SK-MEL-5 (cell line): ENCODE measurements at places on chromosomes 11 and 22. TPM values are rescaled to one million over a fixed set of nuclear protein-coding genes. Genes with fewer than 3 reads are reported as not detected.

- no peak for DNase-seq
Measured at GRCh38 chr11:61115498-61116224, 13.4 kb downstream of the CD5 start.

DNA sequence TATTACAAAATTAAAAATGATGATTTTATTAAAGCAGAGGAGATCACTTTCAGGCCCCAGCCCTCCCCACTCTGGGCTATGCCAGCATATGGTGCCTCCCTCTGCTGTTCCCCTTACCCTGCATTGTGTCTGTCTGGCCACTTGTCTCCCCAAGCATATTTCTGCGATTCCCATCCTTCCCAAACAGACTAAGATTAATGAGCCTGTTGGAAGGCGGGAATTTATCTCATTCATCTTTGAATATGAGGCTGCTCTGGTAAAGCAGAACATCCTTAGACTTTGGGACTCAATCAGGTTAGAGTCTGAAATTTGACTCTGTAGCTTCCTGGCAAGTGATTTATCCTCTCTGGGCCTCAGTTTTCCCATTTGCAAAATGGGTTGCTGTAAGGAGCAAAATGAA lies 25.7 kb downstream of the AMPD3 start:
- DNase-seq = no peak

DNA sequence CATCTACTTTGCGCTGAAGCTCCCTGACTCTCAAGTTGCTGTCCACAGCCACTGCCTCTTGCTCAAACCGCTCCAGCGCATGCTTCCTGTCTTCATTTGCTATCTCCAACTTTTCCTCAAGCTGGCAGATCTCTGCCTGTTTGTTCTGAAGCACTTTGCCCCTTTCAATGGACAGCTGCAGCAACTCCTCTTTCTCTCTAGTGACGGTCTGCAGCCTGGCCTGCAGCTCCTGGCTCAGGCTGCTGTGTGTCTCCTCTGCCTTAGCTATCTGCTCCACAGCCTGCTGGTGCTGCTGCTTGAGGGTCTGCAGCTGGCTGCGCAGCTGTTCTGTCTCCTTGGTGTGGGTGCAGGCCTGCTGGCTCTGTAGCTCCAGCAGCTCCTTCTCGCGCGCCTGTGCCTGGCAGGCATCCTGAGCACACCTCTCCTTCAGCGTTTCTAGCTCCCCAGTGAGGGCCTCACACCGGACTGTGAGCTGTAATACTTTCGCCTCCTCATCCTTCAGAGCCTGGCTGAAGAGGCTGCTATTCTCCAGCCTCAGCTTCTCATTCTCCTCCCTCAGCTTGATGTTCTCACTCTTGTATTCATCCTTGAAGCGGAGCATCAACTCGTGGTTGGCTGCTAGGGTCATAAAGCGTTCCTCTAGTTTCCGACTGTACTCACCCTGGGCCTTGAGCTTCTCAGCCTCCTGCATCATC lies 723 bp downstream of the CCDC89 start:
- no peak for DNase-seq

DNA sequence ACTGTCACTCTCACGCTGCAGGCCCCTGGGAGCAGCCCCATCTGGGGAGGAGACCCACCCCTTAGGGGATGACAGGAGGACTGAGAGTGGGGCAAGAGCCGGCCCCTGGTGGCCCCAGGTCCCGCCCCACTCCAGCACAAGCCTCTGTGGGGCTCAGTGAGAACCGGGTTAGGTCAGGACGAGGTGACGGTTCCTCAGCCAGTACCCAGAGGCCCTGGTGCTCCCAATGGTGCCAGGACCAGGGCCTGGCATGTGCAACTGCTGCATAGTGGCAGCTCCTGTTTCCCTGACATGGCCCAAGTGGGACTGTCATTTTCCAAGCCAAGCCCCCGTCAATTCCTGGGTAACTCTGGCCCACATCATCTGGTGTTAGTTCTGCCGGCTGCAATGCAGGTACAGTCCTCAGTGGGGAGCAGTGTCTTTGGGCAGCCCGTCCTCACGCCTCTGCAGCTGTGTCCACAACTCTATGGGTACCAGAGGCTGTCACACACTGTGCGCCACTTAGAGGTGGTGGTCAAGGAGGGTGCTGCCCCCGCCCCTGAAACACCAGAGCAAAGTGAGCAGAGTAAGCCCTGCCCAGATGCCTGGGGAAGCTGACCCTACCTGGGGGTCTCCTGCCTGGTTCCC lies 15.9 kb downstream of the CHID1 start:
- no peak for DNase-seq

DNA sequence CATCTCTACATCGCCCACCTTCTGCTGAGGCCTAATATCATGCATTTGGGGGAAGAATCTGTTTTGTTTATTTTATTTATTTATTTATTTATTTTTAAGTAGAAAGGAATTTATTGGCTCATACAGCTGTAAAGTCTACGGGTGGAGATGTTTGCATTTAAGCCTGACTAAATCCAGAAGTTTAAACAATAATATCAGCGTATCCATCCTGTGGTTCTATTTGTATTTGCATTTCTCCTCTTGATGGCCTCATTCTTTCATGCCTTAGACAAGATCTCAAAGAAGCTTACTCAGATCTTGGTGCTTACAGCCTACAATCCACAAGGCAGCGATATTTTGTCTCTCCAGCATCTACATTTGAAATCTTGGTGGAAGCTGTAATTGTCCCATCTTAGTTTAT lies 67.1 kb upstream of the CARD18 start:
- DNase-seq = no peak

DNA sequence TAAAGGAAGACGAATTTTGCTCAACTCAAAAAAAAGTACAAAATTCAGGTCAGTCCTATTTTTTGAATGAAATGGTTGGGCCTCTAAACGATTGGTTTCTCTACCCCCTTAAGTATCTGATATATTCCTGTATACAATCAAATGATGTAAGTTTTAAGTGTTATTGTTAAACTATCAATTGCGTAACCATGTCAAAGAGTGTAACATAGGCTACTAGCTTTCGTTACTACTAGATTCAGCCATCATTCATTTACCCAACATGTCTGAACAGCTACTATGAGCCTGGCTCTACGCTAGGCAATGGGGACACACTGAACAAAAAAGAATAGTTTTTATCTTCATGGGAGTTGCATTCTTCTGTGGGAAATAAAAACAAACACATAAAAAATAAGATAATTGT lies 3.3 kb downstream of the RAB6A start:
- no peak for DNase-seq

GRCh38 chr22:26665813-26666231 lies 8.4 kb downstream of the MIAT start:
- DNase-seq = no peak

GRCh38 chr11:7263842-7264241 lies 12.1 kb downstream of the SYT9 start:
- DNase-seq = no peak

- DNase-seq = no peak
Measured at GRCh38 chr11:44335052-44335760, 25.3 kb upstream of the ALX4 start.

- no peak for DNase-seq
Measured at GRCh38 chr22:46049726-46050450, 72.9 kb upstream of the WNT7B start.

DNA sequence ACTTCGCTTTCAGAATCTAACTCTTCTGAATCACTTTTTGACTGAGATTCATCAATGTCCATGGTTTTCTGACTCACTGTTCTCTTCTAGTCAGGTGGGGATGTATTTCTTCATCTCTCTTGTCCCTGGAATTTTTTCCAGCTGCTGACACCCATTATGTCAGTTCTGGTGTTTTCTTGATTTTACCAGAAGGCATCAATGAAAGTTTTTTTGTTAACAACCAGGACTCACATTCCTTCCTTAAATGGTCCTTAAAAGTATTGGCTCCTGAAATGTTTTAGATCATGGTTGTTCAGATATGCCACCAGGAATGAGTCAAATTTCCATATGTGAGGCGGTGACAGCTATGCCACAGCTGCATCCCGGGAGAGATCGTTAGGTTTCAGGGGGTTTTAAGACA lies 12.9 kb downstream of the MICAL2 start:
- no peak for DNase-seq

- no peak for DNase-seq
Measured at GRCh38 chr11:28919194-28919593, 811.0 kb downstream of the METTL15 start.

The OSBP2 gene
- total RNA-seq = 1.6 and 1.8 TPM in 2 replicates

The SLN gene
- not detected in 2 replicates for total RNA-seq

The CLDN5 gene
- total RNA-seq = not detected in 2 replicates

The RAPSN gene
- total RNA-seq = not detected in 2 replicates
